H4 (cell line): ENCODE measurements at places on chromosomes 12 and 14. TPM values are rescaled to one million over a fixed set of nuclear protein-coding genes. Genes with fewer than 3 reads are reported as not detected.

ASCL1 gene
- total RNA-seq: not detected in 2 replicates

IPO8 gene
- 9.1 and 13.7 TPM in 2 replicates for total RNA-seq

TMEM229B gene
- 4.9 and 5.7 TPM in 2 replicates for total RNA-seq

CLEC7A gene
- 0.87 and 2.0 TPM in 2 replicates for total RNA-seq

CPM gene
- 0.45 and 1.7 TPM in 2 replicates for total RNA-seq

ACTR6 gene
- total RNA-seq: 24.6 and 34.3 TPM in 2 replicates

AQP5 gene
- total RNA-seq: not detected in 2 replicates

GUCY2C gene
- not detected in 2 replicates for total RNA-seq

PAX9 gene
- 4.6 and 5.2 TPM in 2 replicates for total RNA-seq

MUCL1 gene
- not detected in 2 replicates for total RNA-seq

SLC6A15 gene
- 12.9 and 23.4 TPM in 2 replicates for total RNA-seq

CCDC184 gene
- 0.70 and 1.2 TPM in 2 replicates for total RNA-seq

PTPRR gene
- 1.3 TPM in 2 replicates for total RNA-seq

NEUROD4 gene
- not detected in 2 replicates for total RNA-seq

ART4 gene
- not detected in 2 replicates for total RNA-seq

HCAR3 gene
- total RNA-seq: not detected in 2 replicates

SALL2 gene
- total RNA-seq: 0.06 and 0.75 TPM in 2 replicates

KIF21A gene
- total RNA-seq: 13.9 and 18.4 TPM in 2 replicates

RPL10L gene
- total RNA-seq: not detected in 2 replicates

PPP4R4 gene
- 3.3 and 3.8 TPM in 2 replicates for total RNA-seq

PRH2 gene
- total RNA-seq: not detected in 2 replicates

TOMM20L gene
- total RNA-seq: not detected in 2 replicates

LRRC23 gene
- total RNA-seq: 4.1 and 12.2 TPM in 2 replicates

GPR84 gene
- not detected in 2 replicates for total RNA-seq

CEP83 gene
- total RNA-seq: 4.3 and 6.9 TPM in 2 replicates

CLEC14A gene
- total RNA-seq: not detected in 2 replicates

FAIM2 gene
- 0.58 TPM in 1 of 2 replicates, not detected in the other for total RNA-seq

MAPK1IP1L gene
- 81.3 and 137 TPM in 2 replicates for total RNA-seq

OGFOD2 gene
- total RNA-seq: 17.5 and 18.1 TPM in 2 replicates

CACNA1C gene
- 1.5 TPM in 2 replicates for total RNA-seq

PAPLN gene
- total RNA-seq: not detected in 2 replicates

CLMN gene
- 3.7 and 4.5 TPM in 2 replicates for total RNA-seq

AQP2 gene
- not detected in 2 replicates for total RNA-seq

NFE2 gene
- 0.89 and 1.2 TPM in 2 replicates for total RNA-seq

CARMIL3 gene
- total RNA-seq: 0.14 TPM in 1 of 2 replicates, not detected in the other

KRT4 gene
- total RNA-seq: not detected in 2 replicates

P2RX2 gene
- total RNA-seq: not detected in 2 replicates

ADCY4 gene
- total RNA-seq: not detected in 2 replicates

TUNAR gene
- not detected in 2 replicates for total RNA-seq

TMEM63C gene
- 0.77 and 1.3 TPM in 2 replicates for total RNA-seq

CIROP gene
- total RNA-seq: not detected in 2 replicates

CLEC4D gene
- not detected in 2 replicates for total RNA-seq

VRTN gene
- not detected in 2 replicates for total RNA-seq

RIMBP2 gene
- total RNA-seq: 0.06 and 0.50 TPM in 2 replicates
